ENCODE measurements at places on chromosomes 5 and 9.

- no peak for DNase-seq
Measured at GRCh38 chr9:136549010-136549980, 3.4 kb upstream of the NOTCH1 start.

DNA sequence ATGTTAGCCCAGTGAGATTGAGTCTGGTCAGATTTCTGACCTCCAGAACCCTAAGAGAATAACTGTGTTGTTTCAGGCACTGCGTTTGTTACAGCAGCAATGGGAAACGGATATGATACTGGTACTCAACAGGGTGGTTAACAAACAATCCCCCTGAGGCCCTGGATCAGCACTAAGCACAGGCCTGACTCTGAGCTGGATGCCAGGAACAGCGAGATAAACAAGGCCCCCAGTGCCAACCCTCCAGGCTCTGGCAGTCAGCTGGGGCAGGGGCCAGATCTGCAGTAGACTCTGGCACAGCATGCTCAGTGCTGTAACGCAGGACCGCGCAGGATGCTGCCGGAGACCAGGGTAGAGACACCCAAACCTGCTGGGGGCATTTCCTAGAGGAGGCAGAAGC is 22.1 kb downstream of the CPLX2 start:
- no peak for DNase-seq

- DNase-seq: no peak
Measured at GRCh38 chr5:162324328-162324727, 256.8 kb downstream of the GABRG2 start.

DNA sequence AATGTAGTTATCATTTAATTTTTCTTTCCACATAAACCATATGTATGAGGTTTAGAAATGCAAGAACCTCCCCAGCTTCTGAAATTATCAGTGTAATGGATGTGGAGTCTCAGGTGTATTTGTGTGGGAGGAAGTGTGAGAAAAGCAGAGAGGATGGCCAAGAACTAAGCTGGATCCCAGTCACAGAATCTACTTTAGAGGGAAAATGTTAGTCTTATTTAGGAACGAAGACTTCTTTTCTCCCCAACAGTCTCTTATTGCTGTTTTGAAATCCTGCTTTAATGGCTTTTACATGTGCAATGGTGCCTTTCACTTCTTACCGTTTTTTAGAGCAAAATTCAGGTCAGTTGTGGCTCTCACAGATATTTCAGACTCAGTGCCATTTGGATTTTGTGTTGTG is 3.0 kb downstream of the EQTN start:
- no peak for DNase-seq

DNA sequence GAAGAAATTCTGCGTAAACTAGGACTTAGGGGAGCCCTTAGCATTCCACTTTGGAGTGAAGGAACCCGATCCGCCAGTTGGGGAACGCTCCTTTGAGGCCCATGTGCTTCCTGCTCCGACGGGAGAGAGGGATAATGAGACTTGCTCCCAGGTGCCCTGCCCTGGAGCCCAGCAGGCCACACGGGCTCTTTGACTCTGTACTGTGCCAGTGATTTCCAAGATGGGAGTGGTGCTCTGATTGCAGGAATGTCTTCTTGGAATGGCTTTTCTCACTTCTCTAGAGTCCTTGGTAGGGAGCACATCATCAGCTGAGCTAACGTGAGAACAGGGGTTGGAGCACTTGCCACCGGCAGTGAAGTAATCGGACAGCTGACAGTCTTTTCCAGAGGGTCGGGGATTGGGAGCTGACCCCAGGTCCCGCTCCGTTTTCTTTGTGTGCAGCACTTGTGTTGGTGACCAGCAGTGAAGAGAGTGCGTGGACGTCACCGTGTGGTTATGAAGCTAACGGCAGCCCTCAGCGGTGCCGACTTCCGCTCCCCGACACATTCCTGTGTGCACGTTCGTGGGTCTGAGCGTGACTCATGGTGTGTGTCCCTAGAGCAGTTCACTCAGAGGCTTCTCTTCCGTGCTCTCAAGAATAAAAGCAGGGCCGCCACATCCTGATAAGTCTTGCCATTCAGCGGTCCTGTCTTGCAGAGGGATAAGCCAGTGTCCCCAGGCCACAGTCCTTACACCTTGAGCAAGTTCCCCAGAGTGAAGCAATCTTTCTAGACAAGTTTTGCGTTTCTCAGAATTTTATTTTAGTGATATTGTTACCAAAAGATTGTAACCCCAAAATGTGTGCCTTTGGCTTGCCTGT is 25.6 kb downstream of the ABL1 start:
- no peak for DNase-seq

DNA sequence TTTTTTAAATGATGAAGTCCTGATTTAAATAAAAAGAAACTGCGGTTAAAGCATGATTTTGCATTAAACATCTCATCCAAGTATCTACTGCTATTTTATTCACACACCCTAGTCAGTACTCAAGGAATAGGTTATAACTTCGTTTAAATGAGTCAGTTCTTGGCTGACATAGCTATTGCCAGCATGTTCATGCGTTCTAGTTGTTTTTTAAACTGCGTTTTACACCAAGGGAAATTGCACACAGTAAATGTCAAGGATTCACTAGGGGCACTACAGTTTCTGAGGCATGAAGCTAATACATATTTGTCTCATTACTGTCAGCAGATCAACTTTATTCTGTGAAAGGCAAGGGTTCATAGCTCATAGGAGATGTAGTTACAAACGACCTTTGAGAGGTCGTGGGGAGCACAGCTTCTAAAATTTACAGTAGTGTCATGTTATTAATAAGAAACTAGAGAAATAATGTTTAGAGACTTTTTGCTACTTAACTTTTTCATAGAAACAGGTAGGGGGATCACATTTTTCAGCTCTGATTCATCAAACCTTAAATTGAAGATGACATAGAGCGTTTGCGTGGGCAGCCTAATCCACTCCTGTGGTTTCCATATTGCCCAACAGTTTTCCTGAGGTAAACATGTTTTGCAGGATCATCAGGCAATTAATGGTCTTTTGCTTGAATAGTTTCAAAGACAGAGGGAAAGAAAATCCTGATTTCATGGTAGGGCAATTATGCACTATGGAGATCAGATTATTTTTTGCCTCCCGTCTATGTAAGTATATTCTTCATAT is 2222.7 kb upstream of the WWC1 start:
- no peak for DNase-seq

DNA sequence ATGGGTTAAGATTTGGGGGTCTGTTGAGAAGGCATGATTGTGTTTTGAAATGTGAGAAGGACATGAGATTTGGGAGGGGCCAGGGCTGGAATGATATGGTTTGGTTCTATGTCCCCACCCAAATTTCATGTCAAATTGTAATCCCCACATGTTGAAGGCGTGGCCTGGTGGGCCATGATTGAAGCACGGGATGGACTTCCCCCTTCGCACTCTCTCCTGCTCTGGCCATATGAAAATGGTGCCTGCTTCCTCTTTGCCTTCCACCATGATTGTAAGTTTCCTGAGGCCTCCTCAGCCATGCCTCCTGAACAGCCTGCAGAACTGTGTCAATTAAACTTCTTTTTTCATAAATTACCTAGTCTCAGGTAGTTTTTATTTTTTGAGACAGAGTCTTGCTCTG is 14.7 kb upstream of the NOTCH1 start:
- no peak for DNase-seq

GRCh38 chr9:3893519-3893918 is 367.7 kb upstream of the RFX3 start:
- DNase-seq: no peak

DNA sequence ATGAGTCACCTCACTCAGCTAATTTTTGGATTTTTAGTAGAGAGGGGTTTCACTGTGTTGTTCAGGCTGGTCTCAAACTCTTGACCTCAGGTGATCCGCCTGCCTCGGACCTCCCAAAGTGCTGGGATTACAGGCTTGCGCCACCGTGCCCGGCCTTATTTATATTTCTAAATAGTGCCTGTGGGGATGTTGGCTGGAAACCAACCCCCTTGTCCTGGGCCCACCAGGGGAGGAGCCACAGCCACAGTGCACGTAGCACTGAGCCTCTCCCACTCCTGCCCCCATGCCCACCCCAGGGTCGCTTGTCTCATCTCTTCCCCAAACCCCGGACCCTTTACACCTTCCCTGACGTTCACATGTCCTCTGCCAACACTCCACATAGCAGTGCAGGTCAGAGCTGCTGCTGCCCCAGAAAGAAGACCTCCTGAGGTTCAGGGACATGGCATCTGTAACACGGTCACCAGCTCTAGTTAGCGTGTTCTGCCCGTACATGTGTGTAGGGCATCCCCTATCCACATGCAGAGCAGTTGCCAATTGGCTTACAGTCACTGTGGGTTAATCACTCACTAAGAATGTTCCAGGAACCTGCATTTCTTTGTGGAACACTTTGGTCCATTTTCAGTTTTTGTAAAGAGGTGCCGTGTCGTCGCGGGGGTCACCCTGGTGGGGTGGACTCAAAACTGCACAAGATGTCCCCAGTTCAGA is 10.2 kb upstream of the MRPS2 start:
- DNase-seq: no peak

DNA sequence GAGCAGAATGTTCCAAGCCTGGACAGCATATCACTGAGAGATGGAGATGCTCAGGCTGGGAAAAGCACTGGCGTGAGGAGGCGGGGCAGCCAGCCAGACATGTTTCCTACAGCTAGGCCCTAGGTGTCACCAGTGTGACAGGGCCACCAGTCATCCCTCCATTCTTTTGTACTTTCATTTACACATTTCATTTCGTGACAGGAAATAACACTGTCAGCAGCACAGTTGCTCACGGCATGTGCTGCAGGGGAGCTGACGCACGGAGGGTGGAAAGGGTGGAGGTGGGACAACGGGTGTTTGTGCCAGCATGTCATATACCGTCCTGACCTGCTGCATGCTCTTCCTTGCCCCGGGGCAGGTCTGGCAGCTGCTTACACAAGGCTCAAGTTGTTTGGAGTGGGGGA is 14.8 kb upstream of the CEMIP2 start:
- peak; percentile 74 for DNase-seq

GRCh38 chr5:51618234-51618633 is 235.0 kb downstream of the ISL1 start:
- no peak for DNase-seq

DNA sequence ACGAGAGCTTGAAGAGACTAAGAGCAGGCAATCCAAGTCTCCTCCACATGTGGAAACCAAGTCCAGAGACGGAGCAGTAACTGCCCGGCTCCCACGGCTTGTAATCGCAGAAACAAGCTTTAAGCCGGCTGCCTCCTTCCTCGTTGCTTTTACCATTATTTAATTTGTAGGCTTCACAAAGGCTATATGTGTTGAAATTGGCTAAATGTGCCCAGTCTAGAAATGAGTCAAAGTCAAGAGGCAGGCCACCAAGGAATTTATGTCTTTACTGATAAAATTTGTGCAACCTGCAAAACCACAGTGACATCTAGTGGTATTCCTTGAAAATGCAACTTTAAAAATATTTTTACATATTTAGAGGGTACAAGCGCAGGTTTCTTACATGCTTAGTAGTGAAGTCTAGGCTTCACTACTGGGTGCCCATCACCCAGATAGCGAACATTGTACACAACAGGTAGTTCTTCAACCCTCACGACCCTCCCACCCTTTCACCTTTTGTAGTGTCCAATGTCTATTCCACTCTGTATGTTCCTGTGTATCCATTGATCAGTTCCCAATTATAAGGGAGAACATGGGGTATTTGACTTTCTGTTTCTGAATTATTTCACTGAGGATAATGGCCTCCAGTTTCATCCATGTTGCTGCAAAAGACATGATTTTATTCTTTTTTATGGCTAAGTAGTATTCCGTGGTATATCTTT is 33.5 kb upstream of the EBF1 start:
- no peak for DNase-seq

DNA sequence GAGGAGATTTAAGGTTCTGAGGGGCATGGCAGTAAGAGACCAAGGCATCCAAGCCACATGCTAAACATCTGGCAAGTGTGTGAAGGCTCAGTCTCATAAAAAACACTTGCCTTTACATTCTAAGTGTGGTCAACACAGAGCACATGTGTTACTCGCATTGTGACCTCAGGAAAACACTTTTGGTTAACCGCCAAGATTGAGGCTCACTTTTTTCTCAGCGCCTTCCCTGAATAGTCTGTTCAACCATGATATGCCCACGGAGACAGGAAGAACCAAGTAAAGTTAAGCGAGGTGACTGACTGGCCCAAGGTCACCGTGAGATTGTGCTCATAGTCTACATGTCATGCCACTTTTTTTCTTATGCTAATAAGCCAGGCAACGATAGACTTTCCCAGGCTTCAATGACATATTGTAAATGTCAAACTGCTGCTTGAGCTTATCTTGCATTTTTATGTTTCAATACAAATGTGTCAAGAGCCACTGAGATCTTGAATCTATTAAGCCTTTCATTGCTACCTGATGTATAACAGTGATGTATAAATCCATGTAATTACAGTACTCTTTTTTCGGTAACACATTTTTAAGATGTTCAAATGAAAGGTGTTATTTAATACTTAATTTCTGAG is 21.1 kb upstream of the IL9 start:
- no peak for DNase-seq

DNA sequence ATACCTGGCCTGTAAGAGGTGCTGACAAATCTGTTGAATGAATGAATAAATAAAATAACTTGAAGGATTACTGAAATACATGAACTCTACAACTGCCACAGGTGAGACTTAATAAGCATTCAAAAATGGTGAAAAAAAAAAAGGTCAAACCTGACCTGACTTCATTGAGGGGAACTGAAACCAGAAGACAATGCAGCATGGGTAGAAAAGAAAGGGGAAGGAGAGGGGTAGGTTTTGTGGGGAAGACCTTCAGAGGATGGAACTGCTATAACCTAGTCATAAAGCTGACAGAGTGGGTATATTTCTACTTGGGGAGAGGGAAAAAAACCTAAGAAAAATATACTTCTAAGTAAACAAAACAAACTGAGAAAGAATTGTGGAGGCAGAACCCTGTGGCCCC is 56.6 kb downstream of the RASEF start:
- no peak for DNase-seq

- DNase-seq: no peak
Measured at GRCh38 chr5:167821151-167821550, 470.3 kb upstream of the WWC1 start.

- DNase-seq: peak; percentile 26
Measured at GRCh38 chr5:174793684-174794328, 69.4 kb downstream of the MSX2 start.

DNA sequence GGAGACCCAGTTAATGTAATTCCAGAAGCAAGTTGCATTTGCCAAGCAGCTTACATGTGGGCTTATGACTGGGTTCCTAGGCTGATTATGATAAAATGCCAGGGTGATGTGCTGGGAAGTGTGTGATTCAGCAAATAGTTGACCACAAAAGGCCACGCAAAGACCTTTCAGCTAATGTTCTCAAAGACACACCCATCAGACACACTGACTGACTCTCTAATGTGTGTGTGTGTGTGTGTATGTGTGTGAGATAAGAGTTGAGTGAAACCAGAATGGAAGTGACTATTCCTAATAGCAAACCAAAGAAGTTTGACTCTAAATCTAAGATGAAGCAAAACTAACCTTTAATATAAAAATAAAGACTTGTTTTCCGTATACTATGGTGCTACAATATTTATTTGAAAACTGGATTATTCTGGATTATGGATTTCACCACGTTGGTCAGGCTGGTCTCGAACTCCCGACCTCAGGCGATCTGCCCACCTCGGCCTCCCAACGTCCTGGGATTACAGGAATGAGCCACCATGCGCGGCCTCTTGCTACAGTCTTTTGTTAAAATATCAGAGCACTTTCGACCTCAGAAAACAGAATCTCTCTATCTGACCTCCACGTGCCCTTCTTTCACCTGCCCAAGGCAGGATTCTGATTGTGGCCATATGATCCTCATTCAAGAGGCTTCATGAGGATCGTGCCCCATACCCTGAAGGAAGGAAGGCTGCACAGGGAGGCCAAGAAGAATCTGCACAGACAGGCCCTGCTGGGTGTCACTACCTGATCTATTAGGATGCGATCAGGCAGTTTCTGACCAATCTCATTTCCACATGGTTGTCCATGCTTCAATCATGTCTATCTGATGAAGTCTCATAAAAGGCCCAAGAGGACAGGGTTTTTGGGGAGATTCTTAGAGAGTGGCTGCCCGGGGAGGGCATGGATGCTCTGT is 75.6 kb downstream of the USP20 start:
- no peak for DNase-seq
